Thyroid gland (tissue), 4 donors: ENCODE measurements at places on chromosomes 5 and 9. TPM values are rescaled to one million over a fixed set of nuclear protein-coding genes. Genes with fewer than 3 reads are reported as not detected.

DNA sequence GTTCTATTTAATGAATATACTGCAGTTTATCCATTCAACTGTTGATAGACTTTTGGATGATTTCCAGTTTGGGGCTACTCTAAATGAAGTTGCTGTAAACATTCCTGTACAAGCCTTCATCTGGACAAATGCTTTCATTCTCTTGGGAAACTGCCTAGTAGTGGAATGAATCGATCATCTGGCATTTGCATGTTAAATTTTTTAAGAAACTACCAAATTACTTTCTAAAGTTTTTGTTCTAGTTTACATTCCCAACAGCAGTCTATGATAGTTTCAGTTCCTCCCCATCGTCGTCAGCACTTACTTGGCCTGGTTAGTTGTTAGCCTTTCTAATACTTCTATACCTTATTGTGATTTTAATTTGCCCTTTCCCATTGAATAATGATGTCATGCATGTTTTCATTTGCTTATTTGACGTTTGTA, 306.3 kb downstream of the FER start:
- H3K27me3 ChIP-seq = no peaks in the 10 kb centered on the region
- H3K36me3 ChIP-seq = no peaks in the 10 kb centered on the region
- DNase-seq = no peak
- no peak overlapping the region for H3K4me3 ChIP-seq
- H3K4me1 ChIP-seq = peaks cover 3% of the 10 kb centered on the region

DNA sequence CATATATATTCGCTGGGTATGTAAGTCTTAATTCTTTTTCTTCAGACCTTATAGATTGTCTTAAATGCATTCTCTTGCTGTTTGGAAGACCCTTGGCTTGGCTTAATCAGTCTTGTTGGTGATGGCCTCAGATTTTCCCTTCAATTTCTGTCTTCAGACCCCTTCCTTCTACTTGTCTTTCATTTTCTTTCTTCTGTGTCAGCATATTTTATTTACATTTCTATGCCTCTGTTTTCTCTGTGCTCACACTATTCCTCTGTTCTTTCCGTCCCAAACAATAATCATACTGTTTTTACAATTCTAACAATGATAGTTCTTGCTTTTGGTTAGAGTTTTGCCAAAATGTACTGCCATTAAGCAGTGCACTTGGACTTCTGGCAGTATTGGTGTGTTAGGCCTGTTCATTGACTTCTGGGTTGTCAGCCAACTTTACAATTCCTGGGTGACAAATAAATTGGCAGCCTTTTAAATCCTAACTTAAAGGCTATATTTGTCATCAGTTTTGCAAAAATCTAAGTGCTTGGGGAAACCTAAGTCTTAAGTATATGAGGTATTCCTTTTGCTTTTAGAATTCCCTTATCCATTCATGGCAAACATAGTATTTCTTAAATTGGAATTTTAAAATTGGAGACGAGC, 8.0 kb downstream of the SRFBP1 start:
- H3K27ac ChIP-seq = peak overlapping the region; percentile 38
- no peak overlapping the region for H3K4me3 ChIP-seq
- no peak for DNase-seq
- peaks cover 6% of the 10 kb centered on the region for H3K4me1 ChIP-seq
- no peaks in the 10 kb centered on the region for H3K27me3 ChIP-seq

DNA sequence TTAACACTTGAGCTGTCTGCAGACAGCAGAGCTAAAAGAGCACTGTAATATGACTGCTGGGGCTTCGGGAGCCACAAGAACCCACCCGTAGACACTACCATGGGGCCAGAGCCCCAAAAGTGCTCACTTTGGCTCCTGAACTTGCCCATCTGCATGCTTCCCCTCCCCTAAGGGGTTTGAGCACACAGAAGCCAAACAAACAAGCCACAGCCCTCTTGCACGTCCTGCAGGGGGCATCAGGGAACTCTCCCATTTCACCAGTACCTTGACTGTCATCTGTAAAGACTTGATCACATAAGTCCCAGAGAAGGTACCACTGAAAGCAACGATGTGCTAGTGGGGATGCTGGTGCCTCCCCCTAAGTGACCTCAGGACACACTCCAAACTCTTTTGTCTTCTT, 681.8 kb downstream of the SEMA5A start:
- no peaks in the 10 kb centered on the region for H3K27me3 ChIP-seq
- no peak for DNase-seq
- no peak overlapping the region for H3K4me3 ChIP-seq
- no peaks in the 10 kb centered on the region for H3K4me1 ChIP-seq
- H3K36me3 ChIP-seq = no peaks in the 10 kb centered on the region

The PCDHGA7 gene
- total RNA-seq = 5.1 TPM

The STPG3 gene
- not detected for total RNA-seq

The JADE2 gene
- total RNA-seq = 51.7 TPM

GRCh38 chr5:170746961-170747340, 36.6 kb upstream of the GABRP start:
- no peak overlapping the region for H3K4me3 ChIP-seq
- no peak overlapping the region for H3K27ac ChIP-seq
- H3K36me3 ChIP-seq = no peaks in the 10 kb centered on the region

The FAM81B gene
- total RNA-seq = 5.9 TPM

DNA sequence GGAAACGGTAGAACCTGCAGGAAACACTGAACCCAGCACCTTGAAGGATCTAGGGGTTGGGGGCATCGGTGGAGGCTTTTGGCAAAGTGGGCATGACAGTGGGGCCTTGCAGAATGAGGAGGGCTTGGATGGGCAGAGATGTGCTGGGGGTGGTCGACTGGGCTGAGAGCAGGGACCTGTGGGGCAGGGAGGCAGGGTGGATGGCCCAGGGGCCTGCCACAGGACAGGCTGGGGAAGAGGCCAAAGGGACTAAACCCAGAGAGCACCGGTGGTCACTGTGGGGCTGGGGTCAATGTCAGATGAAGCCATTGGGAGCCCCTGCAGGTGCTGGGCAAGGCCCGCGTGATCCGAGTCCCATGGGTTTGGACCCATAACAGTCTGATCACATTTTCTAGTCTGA, 175.3 kb downstream of the DAB2IP start:
- no peak overlapping the region for H3K27ac ChIP-seq
- no peaks in the 10 kb centered on the region for H3K27me3 ChIP-seq
- H3K4me3 ChIP-seq = no peak overlapping the region
- no peak for DNase-seq
- H3K4me1 ChIP-seq = no peaks in the 10 kb centered on the region
- no peaks in the 10 kb centered on the region for H3K36me3 ChIP-seq

The S1PR3 gene
- 8.1 TPM for total RNA-seq

- no peak for DNase-seq
- H3K27ac ChIP-seq = no peak overlapping the region
- no peaks in the 10 kb centered on the region for H3K36me3 ChIP-seq
- no peaks in the 10 kb centered on the region for H3K27me3 ChIP-seq
- peaks cover 2% of the 10 kb centered on the region for H3K4me1 ChIP-seq
- no peak overlapping the region for H3K4me3 ChIP-seq
Observed at GRCh38 chr5:15592728-15593127, 92.7 kb downstream of the FBXL7 start.

DNA sequence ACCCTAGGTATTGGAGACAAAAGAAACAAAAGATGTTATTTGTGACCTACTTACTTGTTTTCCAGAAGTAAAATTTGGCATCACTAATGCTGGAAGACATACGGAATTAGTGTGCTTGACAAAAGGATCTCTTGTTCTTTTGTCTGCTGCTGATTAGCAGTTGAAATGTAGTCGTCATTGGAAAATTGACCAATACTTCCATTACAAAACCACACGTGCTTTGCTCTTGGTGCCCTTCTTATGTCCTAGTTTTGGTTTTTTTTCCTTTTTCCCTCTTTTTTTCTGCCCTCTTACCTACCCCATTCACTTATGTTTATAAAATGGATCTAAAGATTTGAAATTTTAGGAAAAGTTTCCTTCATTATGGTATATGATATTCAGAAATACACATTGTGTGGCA, 197.4 kb downstream of the FER start:
- H3K4me3 ChIP-seq = no peak overlapping the region
- H3K4me1 ChIP-seq = no peaks in the 10 kb centered on the region
- H3K36me3 ChIP-seq = no peaks in the 10 kb centered on the region

DNA sequence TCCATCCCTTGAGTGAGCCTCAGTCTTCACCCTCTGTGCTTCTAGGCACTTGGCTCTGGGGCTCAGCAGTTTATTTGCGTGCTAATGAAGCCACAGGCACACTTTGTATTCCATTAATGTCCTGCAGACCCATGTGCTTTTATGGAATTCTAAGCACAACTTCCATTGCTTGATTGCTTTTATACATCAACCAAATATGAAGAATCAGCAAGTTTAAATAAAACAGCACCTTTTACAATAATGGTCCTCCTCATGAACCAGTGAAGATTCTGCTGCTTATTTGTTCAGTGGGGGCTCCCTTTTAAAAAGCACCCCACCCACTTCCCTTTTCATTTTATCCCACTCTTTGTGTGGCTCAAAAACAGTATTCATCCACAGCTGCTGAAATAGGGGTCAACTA, 60.2 kb downstream of the DCP2 start:
- no peaks in the 10 kb centered on the region for H3K36me3 ChIP-seq
- DNase-seq = no peak
- H3K4me1 ChIP-seq = peaks cover 12% of the 10 kb centered on the region

The AJM1 gene
- total RNA-seq = 4.7 TPM

DNA sequence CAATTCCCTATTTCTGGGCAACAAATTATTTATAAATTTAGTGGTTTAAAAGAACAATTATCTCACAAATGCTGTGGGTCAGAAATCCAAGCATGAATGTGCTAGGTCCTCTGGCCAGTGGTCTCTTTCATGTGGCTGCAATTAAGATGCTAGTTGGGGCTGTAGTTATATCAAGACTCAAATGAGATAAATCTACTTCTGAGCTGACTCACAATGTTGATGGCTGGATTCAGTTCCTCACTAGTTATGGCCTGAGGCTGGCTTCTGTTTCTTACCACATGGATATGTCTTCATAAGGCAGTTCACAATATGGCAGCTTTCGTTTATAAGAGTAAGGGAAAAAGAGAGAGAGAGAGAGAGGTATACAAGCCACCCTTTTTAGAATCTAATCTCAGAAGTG, 717.0 kb downstream of the PRELID2 start:
- H3K4me1 ChIP-seq = no peaks in the 10 kb centered on the region
- H3K27ac ChIP-seq = no peak overlapping the region
- no peaks in the 10 kb centered on the region for H3K36me3 ChIP-seq
- no peaks in the 10 kb centered on the region for H3K27me3 ChIP-seq

- peak; percentile 3 for DNase-seq
- no peaks in the 10 kb centered on the region for H3K27me3 ChIP-seq
- H3K27ac ChIP-seq = no peak overlapping the region
- no peaks in the 10 kb centered on the region for H3K36me3 ChIP-seq
- no peak overlapping the region for H3K4me3 ChIP-seq
Observed at GRCh38 chr9:120985819-120986222, 59.2 kb upstream of the TRAF1 start.

DNA sequence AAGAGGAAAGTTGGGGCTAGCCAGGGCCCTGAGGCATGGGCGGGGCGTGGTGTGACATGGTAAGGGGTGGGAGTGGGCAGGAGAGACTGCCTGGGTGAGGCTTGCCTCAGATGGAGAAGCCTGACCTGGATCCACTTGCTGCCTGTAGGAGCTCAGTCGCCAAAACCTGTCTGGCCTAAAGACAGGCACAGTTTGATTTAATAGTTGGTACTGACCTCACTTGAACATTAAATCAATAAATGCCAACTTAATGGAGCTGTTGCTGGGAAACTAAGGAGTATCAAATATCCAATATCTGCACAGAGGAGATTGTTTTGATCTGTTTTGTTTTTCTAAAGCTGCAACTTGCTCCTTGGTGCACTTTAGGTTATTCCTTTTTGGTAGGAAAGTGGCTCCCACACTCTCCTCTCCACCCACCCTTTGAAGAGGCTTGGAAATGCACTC, 86.4 kb downstream of the RCL1 start:
- no peaks in the 10 kb centered on the region for H3K27me3 ChIP-seq
- H3K4me1 ChIP-seq = peaks cover 5% of the 10 kb centered on the region
- no peak overlapping the region for H3K4me3 ChIP-seq
- no peak for DNase-seq
- no peak overlapping the region for H3K27ac ChIP-seq

- H3K4me1 ChIP-seq = no peaks in the 10 kb centered on the region
- no peak overlapping the region for H3K27ac ChIP-seq
Observed at GRCh38 chr5:132526974-132527564, 16.3 kb downstream of the IL5 start.

- no peaks in the 10 kb centered on the region for H3K36me3 ChIP-seq
- no peak for DNase-seq
- no peaks in the 10 kb centered on the region for H3K27me3 ChIP-seq
- H3K4me3 ChIP-seq = no peak overlapping the region
- H3K27ac ChIP-seq = peak overlapping the region; percentile 85
- H3K4me1 ChIP-seq = peaks cover 36% of the 10 kb centered on the region
Observed at GRCh38 chr5:169273451-169273850, 27.5 kb downstream of the SLIT3 start.

The PGM5 gene
- total RNA-seq = 23.2 TPM

DNA sequence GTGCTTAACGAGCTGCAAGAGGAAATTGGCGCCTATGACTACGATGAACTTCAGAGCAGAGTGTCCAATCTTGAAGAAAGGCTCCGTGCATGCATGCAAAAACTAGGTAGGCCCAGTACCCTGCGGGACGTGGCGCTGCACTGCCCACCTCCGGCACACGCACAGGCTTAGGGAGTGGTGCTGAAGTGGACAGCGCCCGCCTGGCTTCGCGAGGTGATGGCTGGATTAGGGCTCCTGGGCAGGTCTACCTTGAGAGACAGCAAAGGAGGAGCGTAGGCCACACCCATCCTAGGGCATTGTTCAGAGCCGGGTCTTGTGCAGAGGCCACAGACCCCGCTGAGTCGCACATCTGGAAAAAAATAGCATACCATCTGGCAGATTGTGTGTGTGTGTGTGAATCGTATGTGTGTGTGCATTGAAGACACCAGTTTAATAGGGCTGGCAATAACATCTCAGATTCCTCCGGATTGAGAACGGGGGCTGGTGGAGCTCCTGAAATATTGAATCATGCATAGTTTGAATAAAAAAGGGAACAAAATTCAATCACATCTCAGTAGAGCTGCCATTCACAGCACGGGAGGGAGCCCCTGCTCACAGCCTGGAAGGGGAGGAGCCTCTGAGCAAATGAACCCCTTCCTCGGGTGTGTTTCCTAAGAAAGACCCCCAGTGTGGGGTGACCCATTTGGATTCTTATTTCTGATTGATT, 11.1 kb downstream of the OLFM1 start:
- H3K4me1 ChIP-seq = peaks cover 6% of the 10 kb centered on the region
- H3K4me3 ChIP-seq = no peak overlapping the region
- no peak overlapping the region for H3K27ac ChIP-seq
- no peaks in the 10 kb centered on the region for H3K36me3 ChIP-seq
- DNase-seq = peak; percentile 58

GRCh38 chr9:135085830-135086546, 1.5 kb upstream of the OLFM1 start:
- H3K4me3 ChIP-seq = peak overlapping the region; percentile 5
- H3K4me1 ChIP-seq = peaks cover 33% of the 10 kb centered on the region
- H3K27ac ChIP-seq = no peak overlapping the region
- H3K27me3 ChIP-seq = peaks cover 7% of the 10 kb centered on the region

DNA sequence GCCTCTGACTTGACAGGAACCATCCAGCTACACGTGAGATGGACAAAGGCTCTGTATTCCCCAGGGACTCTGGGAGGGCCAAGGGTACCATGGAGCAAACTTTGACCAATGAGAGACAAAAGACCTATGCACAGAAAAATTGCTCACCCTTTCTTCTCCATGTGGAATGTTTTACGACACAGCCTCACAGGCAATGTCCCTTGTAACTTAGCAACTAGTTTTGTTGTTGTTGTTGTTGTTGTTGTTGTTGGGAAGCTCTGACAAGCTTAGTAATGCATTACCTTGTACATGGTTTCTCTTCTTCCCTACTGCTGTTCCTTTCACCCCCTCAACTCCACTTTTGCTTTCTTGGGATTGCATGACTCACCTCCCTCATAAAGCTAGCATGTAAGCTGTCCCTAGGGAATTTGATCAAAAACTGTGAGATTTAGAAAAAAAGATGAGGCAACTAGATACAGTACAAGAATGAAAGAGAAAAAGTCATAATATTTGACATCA, 550.9 kb downstream of the RAB3C start:
- DNase-seq = no peak
- H3K36me3 ChIP-seq = no peaks in the 10 kb centered on the region
- H3K4me3 ChIP-seq = no peak overlapping the region

The MEF2C gene
- 55.2 TPM for total RNA-seq
